ENCODE measurements at places on chromosomes 1 and 21.

DNA sequence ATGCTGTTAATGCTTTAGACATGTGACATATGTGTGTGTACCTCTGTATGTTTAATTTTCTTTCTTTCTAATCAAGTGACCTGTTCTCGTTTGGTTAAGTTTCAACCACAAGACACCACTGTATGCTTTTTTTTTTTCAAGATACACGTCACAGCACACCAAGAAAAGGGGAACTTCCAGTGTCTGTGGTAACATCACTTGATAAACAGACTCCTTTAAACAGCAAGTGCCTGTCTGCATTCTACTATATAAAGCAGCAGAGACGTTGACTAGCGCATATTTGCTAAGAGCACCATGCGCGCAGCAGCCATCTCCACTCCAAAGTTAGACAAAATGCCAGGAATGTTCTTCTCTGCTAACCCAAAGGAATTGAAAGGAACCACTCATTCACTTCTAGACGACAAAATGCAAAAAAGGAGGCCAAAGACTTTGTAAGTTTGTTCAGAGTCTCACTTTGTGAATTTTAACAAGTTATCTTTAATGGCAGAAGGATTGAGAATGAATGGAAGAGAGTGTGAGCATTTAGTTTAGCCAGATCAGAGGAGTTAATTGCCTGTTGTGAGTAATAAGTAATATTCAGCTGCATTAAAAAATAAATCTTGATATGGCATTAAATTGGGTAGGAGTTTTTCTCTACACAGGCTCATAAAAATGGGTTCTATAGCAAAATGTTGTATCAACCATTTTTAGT is at the start of gene RGS1:
Gene RGS1, plus strand, starts transcription at position 275 of the 691 bp plus-strand sequence. Its CDS starts 20 bp downstream, at position 295.
- DNase-seq, result peak; percentile 76

DNA sequence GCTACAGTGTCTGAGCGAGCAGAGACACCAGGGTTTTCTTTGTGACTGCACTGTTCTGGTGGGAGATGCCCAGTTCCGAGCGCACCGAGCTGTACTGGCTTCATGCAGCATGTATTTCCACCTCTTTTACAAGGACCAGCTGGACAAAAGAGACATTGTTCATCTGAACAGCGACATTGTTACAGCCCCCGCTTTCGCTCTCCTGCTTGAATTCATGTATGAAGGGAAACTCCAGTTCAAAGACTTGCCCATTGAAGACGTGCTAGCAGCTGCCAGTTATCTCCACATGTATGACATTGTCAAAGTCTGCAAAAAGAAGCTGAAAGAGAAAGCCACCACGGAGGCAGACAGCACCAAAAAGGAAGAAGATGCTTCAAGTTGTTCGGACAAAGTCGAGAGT is 2.7 kb downstream of the ZBTB18 start:
- no peak for DNase-seq

- no peak for DNase-seq
These were observed 2.7 kb upstream of the MGST3 start for GRCh38 chr1:165628147-165628822.

DNA sequence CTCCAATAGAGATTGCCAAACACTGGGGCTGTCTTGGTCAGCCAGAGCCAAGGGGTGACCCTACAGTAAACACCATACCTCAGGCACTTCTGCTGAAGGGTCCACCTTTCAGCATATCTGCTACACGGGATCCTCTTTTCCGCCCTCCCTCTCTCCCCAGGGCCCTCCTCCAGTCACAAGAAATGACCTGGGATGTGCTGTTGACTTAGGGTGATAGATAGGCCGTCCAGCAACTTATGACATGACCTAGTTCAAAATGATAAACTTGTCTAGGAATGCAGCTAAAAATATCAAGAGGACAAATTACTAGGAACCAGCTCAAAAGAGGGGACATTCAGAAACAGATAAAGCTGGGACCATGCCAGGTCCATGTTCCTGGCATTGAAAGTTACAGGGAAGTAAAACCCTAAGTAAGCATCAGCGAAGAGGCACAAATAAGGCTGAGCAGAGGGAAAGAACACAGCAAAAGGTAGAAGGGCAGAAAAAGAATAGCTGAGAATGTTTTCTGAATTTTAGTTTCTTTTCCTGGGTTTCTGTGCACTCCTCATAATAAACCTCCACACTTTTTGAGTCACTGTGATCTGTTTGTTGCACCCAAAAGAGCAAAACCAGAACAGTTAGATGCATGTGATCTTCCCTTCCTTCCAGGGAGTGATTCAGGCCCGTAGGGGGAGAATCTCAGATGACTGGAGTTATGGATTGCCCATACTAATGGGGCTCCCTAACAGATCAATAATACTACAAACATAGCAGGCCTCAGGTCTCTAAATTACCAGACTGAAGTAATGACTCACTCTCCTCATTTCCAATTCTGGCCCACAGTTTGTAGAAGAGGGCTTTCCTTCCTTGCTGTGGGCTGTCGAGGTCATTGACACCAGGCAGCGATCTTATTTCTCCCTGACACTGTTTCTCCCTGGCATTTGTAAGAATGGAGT is 48.9 kb upstream of the F3 start:
- no peak for DNase-seq
